Spinal cord (tissue), 10 donors: ENCODE measurements at places on chromosomes 6 and 20.

- H3K27me3 ChIP-seq, result peaks cover 26% of the 10 kb centered on the region
- peaks cover 3% of the 10 kb centered on the region for H3K36me3 ChIP-seq
- DNase-seq, result no peak
- H3K4me1 ChIP-seq, result peaks cover 26% of the 10 kb centered on the region
- peak overlapping the region; percentile 7 for H3K4me3 ChIP-seq
Observed at GRCh38 chr6:32107406-32107805, 1.7 kb downstream of the TNXB start.

- H3K27ac ChIP-seq, result no peak overlapping the region
- no peak for DNase-seq
- no peak overlapping the region for H3K4me3 ChIP-seq
- no peaks in the 10 kb centered on the region for H3K27me3 ChIP-seq
- no peaks in the 10 kb centered on the region for H3K4me1 ChIP-seq
- H3K36me3 ChIP-seq, result no peaks in the 10 kb centered on the region
Observed at GRCh38 chr20:9919271-9920014, 80.6 kb upstream of the PAK5 start.

- peaks cover 30% of the 10 kb centered on the region for H3K36me3 ChIP-seq
- peak overlapping the region; percentile 88 for H3K27ac ChIP-seq
- H3K27me3 ChIP-seq, result no peaks in the 10 kb centered on the region
- peaks cover 42% of the 10 kb centered on the region for H3K4me1 ChIP-seq
- DNase-seq, result no peak
Observed at GRCh38 chr6:34249469-34250261, 859 bp upstream of the SMIM29 start.

DNA sequence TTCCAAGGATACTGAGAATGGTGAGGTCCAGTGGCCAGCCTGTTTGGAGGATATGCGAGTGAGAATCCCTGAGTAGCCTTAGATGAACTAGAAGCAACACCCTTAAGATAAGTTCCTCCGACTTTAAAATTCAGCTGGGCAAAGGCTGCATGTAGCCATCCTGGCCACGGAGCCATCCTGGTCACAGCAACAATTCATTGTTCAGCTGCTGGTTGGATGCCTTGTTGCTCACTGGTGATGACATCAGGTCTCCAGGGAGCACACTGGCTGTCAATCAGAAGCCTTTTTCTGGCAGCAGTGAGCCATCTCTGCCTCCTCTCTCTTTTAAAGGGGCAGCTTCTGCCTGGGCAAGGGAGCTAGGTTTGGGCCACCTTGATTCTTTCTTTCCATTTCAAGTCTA lies 22.4 kb upstream of the RIMS4 start:
- H3K27ac ChIP-seq, result no peak overlapping the region
- peaks cover 3% of the 10 kb centered on the region for H3K4me1 ChIP-seq
- H3K27me3 ChIP-seq, result no peaks in the 10 kb centered on the region
- no peaks in the 10 kb centered on the region for H3K36me3 ChIP-seq

DNA sequence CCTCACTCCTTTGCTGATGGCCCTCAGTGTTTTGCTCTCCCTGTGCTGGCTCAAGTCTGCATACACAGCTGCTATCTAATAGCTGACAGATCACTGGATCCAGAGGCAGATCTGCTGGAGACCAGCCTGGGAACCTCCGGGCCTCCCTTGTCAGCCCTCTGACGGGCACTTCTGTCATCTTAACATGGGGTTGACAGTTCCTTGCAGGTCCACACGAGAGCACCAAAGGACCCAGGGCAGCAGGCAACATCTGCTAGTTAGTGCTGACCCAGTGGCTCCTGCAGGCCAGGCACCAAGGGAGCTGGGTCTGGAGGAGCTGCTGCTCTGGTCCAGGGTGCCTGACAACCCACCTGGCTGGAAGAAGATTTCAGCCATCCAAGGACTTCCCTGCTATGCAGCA lies 208.1 kb downstream of the UST start:
- no peaks in the 10 kb centered on the region for H3K36me3 ChIP-seq
- DNase-seq, result no peak
- H3K4me1 ChIP-seq, result peaks cover 5% of the 10 kb centered on the region
- H3K4me3 ChIP-seq, result no peak overlapping the region
- H3K27me3 ChIP-seq, result peaks cover 2% of the 10 kb centered on the region

DNA sequence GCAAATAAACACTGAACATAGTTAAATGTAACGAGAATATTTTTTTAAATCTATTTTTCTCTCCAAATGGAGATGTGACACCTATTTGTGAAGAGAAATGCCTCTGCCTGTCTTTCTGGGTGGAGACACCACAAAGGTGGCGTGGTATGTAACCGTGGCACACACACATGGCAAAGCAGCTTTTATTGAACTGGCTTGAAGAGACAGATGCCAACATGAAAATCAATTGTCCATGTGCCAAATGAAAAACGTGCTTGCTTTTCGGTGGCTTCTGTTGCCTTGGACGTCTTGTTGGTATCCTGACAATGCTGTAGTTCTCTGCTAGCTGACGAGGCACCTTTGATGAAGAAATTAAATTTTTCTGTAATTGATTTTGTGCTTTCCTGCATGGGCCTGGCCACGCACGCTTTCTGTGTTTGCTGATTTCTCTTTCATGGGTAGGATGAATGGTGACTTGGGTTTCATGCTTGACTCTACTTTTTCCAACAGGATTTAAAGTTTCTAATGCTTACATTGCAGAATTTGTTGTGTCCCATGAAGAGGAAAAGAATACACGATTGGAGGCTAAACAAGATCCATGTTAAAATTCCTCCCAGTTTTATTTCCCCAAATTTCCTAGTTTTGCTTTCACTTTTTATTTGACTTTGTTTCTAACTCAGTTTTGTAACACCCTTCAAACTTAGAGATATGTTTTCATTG lies 202.6 kb downstream of the TMEM242 start:
- H3K4me3 ChIP-seq, result no peak overlapping the region
- H3K36me3 ChIP-seq, result no peaks in the 10 kb centered on the region
- H3K27me3 ChIP-seq, result no peaks in the 10 kb centered on the region
- peaks cover 18% of the 10 kb centered on the region for H3K4me1 ChIP-seq
